ENCODE measurements at places on chromosomes 1 and 21.

- no peak for DNase-seq
Observed at GRCh38 chr21:44255511-44255981, 6.2 kb downstream of the DNMT3L start.

DNA sequence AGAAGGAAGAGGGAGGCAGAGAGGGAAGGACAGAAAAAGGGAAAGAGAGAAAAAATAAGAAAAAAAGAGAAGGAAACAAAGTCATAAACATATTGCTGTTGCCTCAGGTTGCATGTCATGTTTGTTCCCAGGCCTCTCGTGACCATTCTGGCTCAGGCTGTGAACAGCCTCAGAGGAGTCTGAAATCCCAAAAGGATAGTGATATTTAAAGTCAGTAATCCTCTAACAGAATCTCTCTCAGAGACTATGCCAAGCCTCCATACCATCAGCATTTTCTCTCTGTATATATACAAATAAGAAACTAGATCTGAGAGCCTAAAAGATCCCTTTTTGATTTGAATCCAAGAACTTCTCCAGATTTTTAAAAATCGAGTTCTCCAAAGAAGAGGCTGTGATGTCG, 35.2 kb downstream of the GORAB start:
- no peak for DNase-seq

DNA sequence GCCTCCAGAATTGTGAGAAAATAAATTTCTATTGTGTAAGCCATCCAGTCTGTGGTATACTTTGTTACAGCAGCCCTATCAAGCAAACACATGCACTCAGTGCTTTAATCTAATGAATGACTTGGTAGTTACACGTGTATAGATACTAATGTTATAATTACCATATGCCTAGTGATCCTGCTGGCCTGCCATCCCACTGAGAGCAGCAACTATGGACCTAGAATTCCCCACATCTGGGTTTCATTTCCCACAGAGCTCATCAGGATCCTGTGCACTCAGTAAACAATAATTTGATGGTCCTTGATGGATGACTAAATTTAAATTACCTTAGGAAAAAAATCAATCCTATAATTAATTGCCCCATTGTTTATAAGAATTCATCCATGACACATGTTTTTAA, 86.5 kb upstream of the RGS1 start:
- no peak for DNase-seq

- no peak for DNase-seq
Observed at GRCh38 chr1:38489844-38490270, 369.7 kb downstream of the RRAGC start.

DNA sequence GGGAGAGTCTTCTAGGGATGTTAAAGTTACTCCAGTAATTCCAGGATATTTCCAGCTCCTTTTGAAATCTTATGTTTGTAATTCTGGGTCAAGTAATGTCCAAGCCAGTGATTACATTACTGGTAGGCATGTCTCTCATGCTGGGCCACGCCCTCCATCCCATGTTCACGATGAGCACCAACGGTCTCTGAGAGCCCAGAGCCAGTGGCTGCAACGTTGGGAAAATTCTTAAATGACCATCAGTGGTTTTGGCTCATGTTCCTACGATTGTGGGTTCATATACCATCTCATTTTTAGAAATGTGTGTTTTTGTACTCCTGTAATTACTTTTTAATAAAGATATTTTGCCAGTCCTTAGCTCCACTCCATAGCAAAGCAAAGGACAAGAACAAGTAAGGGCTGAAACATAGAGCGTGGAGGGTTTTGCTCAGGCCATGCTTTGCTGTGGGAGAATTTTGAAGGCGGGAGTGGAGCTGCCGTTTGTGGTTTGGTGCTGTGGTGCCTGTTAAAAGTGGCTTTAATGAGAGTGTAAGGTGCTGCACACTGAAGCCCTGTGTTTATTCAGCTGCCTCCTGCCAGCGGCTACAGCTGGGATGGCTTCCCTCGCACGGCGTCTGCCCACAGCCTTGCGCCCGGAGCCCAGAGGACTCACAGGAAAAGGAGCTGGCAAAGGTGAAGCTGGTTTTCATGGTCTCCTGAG, 28.9 kb downstream of the VANGL1 start:
- DNase-seq, result no peak

- DNase-seq, result no peak
Observed at GRCh38 chr1:178538192-178538916, 25.4 kb downstream of the TEX35 start.

DNA sequence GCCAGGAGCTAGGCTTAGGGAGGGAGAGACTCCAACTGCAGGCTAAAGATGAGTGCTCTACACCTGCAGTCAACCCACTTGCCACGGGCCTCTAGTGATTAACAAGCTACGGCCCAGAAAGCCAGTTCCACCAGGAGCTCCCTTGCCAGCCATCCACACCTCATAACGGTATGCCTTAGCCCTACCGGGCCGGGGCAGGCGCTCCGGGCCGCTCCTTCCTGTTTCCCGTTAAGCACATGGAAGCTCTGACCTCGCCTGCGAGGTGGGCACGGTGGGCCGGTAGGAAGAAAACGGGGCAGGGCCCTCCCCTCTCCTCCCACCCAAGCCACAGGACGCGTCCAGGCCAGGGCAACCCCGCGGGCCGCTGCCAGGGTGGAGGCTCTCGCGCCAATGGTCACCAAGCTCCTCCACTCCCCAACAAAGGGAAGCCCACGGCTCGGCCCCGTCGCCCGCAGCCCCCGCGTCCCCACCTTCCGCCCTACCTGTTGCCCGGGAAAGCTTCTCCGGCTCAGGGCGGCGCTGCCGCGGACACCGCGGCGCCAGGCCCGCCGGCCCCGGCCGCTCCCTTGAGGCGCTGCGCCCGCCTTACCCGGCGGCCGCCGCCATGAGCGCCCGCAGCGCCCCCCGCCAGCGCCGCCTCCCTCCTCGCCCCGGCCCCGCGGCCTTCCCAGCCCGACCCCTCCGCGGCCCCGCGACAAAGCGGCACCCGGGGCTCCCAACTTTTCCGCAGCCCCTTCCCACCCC, 627 bp downstream of the CERS2 start:
- no peak for DNase-seq

GRCh38 chr1:11529330-11529729, 50.4 kb downstream of the DISP3 start:
- no peak for DNase-seq

GRCh38 chr21:36188937-36189336, 32.3 kb downstream of the DOP1B start:
- DNase-seq, result no peak

DNA sequence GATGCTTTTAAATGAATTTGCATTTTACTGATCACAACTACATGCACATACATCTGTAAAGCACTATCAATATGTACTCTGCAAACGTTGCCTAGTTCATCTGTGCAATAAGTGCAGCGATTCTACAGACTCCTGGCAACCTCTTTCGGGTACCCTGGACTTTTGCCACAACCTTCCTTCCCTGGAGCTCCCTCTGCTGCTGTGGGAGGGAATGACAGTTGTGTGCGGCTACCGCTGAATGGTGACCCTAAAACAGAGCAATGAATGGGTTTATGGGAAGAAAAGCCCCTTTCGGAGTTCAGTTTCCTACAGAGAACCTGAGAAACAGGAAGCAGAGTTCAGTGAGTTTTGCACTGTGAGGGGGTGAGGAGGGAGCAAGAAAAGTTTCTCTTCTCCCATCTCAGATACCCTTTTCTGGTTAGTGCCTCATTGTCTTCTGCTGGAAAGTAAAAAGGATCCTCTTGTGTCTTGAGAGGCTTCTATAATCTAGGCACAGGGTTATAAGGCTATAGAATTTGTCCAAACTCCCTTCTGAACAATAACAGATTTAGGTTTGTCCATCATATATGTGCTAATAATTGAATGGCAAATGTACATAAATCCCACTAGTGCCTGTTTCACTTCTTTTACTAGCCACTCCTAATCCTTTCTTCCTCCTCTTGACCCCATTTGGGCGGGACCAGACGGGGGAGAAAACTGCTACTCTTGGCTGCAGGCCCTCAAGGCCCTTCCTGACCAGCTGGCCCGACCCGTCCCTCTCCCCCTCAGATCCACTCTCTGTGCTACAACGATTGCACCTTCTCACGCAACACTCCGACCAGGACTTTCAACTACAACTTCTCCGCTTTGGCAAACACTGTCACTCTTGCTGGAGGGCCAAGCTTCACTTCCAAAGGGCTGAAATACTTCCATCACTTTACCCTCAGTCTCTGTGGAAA, 19.8 kb upstream of the SARS1 start:
- no peak for DNase-seq

DNA sequence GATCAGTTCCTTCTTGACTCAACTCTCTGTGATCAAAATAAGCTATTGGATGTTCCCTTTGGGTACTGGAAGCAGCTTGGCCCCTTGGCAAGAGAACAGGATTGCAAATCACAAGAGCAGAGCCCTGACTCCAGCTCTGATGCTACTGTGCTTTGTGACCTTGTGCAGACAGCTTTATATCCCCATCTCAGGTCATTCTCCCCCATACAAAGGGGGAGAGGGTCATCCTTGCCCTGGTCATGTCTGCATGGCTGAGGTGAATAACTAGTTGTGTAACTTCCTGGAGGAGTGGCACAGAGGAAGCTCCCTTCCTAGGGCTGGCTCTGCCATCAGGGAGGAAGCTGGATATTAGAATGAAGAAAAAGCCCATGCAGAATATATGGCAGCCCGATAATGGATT, 142.9 kb downstream of the DHRS3 start:
- no peak for DNase-seq

- DNase-seq, result no peak
Observed at GRCh38 chr1:19452221-19452663, 33.1 kb downstream of the CAPZB start.

GRCh38 chr21:31911138-31911907, 38.5 kb downstream of the HUNK start:
- DNase-seq, result no peak

Measured in omental fat pad (tissue), 4 donors.